Gastroesophageal sphincter (tissue), 4 donors: ENCODE measurements at places on chromosomes 6 and 20. TPM values are rescaled to one million over a fixed set of nuclear protein-coding genes. Genes with fewer than 3 reads are reported as not detected.

GRCh38 chr6:92023410-92023966 lies 1395.9 kb downstream of the EPHA7 start:
- no peak for ATAC-seq

- ATAC-seq, result no peak
These were observed 303.9 kb downstream of the CBLN4 start for GRCh38 chr20:55701467-55701866.

DNA sequence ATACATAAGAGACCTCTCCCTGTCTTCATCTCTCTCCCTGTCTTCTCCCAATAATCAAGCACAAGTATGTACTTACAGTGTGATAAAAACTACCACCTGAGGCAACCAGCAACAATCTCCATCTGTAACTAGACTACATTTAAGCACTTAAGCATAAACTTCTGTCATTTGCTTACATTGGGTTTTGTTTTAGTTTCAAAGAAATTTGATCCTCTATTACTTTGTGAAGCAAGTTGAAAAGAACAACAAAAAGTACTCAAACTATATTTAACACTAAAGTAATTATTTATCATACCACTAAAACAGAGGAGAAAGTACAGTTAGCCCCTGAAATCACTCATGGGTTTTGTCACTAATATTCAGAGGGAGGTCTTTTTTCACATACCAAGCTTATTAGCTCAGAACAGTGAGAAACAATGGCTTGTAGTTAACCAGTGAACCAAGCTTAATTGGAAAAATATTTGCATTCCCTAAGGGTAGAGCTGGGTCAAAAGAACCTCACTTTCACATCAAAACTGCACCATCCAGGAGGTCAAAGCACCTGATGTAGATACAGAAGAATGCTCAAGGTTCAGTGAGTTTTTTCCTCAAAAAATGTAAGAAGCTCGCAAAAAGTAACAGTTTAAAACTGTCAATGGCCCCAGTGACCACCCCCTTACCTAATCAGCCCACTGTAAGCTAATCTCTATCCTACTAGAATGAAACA lies 34.1 kb downstream of the DCDC2 start:
- no peak for ATAC-seq

PTPRA gene
- 54.8 TPM for total RNA-seq

GINS1 gene
- total RNA-seq, result 1.2 TPM

CRISP3 gene
- total RNA-seq, result 35.3 TPM

RAMACL gene
- 2.3 TPM for total RNA-seq
